Astrocyte (in vitro differentiated cells and primary cell): ENCODE measurements at places on chromosomes 2 and 18. TPM values are rescaled to one million over a fixed set of nuclear protein-coding genes. Genes with fewer than 3 reads are reported as not detected.

Gene COL5A2
- 429 and 580 TPM in 2 replicates for total RNA-seq

Gene SEMA4F
- 12.5 and 13.9 TPM in 2 replicates for total RNA-seq

Gene LINC00305
- total RNA-seq, result not detected in 2 replicates

Gene ERBB4
- 0.72 and 1.2 TPM in 2 replicates for total RNA-seq

Gene REG1B
- total RNA-seq, result not detected in 2 replicates

Gene ARL6IP6
- 17.0 and 18.1 TPM in 2 replicates for total RNA-seq

Gene IL36G
- not detected in 2 replicates for total RNA-seq

Gene PMAIP1
- 91.0 and 98.1 TPM in 2 replicates for total RNA-seq

Gene ERLEC1
- total RNA-seq, result 54.2 and 60.7 TPM in 2 replicates

Gene UGT1A8
- not detected in 2 replicates for total RNA-seq

Gene CAPN14
- 0.12 and 0.14 TPM in 2 replicates for total RNA-seq

Gene RGPD3
- 0.10 and 0.16 TPM in 2 replicates for total RNA-seq

Gene ASB18
- total RNA-seq, result not detected in 2 replicates

Gene UPP2
- total RNA-seq, result not detected in 2 replicates

Gene M1AP
- total RNA-seq, result 0.20 TPM in 1 of 2 replicates, not detected in the other

Gene UGT1A3
- total RNA-seq, result not detected in 2 replicates

Gene UGT1A6
- not detected in 2 replicates for total RNA-seq

Gene ARID5A
- total RNA-seq, result 11.3 and 11.8 TPM in 2 replicates

Gene CCDC148
- total RNA-seq, result 1.4 and 2.4 TPM in 2 replicates

Gene BMP10
- total RNA-seq, result not detected in 2 replicates

Gene LAMA3
- total RNA-seq, result 0.50 and 0.86 TPM in 2 replicates

Gene ALK
- 0.16 and 0.46 TPM in 2 replicates for total RNA-seq

Gene CSRNP3
- 5.9 and 6.5 TPM in 2 replicates for total RNA-seq

Gene GAD1
- total RNA-seq, result 4.5 and 4.7 TPM in 2 replicates

Gene PLB1
- 0.98 and 1.9 TPM in 2 replicates for total RNA-seq

Gene LRRTM4
- 0.59 and 0.89 TPM in 2 replicates for total RNA-seq

Gene DHRS9
- total RNA-seq, result not detected in 2 replicates

Gene PLEKHM3
- total RNA-seq, result 7.9 and 9.1 TPM in 2 replicates

Gene ARHGEF33
- 0.10 and 0.30 TPM in 2 replicates for total RNA-seq

Gene CGREF1
- total RNA-seq, result 1.8 and 3.0 TPM in 2 replicates

Gene CKAP2L
- 0.96 and 2.1 TPM in 2 replicates for total RNA-seq

Gene TWIST2
- total RNA-seq, result 2.5 and 3.2 TPM in 2 replicates

Gene DTNA
- total RNA-seq, result 32.9 and 41.1 TPM in 2 replicates

Gene INHA
- total RNA-seq, result 0.52 and 0.99 TPM in 2 replicates

Gene CYP26B1
- total RNA-seq, result 0.77 and 1.2 TPM in 2 replicates

Gene RAPH1
- 43.4 and 50.4 TPM in 2 replicates for total RNA-seq

Gene HRH4
- 0.17 and 0.25 TPM in 2 replicates for total RNA-seq

Gene DAW1
- total RNA-seq, result 0.75 and 0.86 TPM in 2 replicates

Gene TACR1
- not detected in 2 replicates for total RNA-seq

Gene MAPRE3
- total RNA-seq, result 27.0 and 29.0 TPM in 2 replicates

Gene SOWAHC
- 14.1 and 16.5 TPM in 2 replicates for total RNA-seq

Gene TUBA3D
- not detected in 2 replicates for total RNA-seq

Gene TEX44
- not detected in 2 replicates for total RNA-seq

Gene RGPD4
- total RNA-seq, result not detected in 2 replicates

Gene NPAS2
- total RNA-seq, result 5.5 and 5.8 TPM in 2 replicates

Gene FSIP2
- 0.77 and 0.86 TPM in 2 replicates for total RNA-seq

Gene STAT4
- 1.6 and 2.3 TPM in 2 replicates for total RNA-seq

Gene NCKAP5
- 1.5 and 2.7 TPM in 2 replicates for total RNA-seq

Gene MAP4K4
- 204 and 231 TPM in 2 replicates for total RNA-seq
